AG20443 (cell line): ENCODE measurements at places on chromosomes 12 and 14.

- no peak for DNase-seq
These were observed 106.0 kb downstream of the PPP1R12A start for GRCh38 chr12:79828924-79829323.

DNA sequence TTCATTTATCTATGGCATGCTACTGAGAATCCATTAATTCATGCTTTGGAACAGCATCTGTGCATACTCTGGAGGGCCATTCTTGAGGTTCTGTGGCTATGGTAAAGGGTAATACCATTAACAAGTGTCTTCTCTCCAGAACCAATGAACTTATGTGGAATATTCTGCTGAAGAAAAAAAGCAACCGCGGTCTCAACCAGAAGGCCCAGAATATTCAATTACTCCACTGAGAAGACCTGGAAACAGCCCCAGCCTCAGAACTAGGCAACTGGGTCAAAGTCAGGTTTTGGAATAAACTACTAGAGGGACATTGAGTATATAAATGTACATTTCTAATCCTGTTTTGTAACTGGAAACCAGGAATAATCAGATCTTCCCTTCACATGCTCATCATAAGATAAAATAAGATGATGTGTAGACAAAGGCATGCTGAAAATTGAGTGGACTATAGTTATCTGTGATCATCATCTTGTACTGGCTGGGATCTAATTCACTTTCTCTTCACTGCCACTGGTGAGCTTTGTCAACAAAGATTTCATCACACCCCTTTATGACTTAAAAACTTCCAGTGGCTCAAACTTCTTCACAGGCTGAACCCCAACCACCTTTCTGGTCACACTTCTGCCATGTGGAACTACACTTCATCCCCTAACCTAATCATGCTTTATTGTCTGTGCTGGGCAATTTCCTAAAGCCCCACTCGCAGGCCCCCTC lies 6.0 kb downstream of the SPTB start:
- DNase-seq: no peak

- DNase-seq: no peak
These were observed 1.0 kb downstream of the FGFR1OP2 start for GRCh38 chr12:26939192-26939832.

GRCh38 chr12:120130011-120130410 lies 13.5 kb upstream of the RAB35 start:
- DNase-seq: no peak

- peak; percentile 27 for DNase-seq
These were observed 20.3 kb downstream of the PRICKLE1 start for GRCh38 chr12:42568952-42569915.

DNA sequence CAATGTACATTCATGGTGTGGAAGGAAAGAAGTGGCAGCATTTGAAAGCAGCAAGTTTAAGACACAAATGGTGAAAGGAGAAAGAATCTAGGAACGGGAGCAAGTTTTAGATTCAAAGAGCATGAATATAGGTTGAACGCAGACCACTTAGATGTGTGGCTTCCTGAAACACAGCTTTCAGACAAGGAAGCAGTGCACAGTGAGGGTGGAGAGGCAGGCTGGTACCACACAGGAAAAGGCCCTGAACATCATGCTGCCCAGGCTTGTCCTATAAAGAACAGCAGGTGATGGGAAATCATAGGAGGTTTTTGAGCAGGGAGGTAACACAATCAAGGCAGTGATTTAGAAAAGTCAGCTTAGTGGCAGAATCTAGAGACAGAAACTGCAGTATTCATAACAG lies 35.6 kb downstream of the GNS start:
- no peak for DNase-seq
